ENCODE measurements at places on chromosomes 6 and 20.

GRCh38 chr6:147103694-147104093, 100.5 kb upstream of the STXBP5 start:
- DNase-seq, result no peak

DNA sequence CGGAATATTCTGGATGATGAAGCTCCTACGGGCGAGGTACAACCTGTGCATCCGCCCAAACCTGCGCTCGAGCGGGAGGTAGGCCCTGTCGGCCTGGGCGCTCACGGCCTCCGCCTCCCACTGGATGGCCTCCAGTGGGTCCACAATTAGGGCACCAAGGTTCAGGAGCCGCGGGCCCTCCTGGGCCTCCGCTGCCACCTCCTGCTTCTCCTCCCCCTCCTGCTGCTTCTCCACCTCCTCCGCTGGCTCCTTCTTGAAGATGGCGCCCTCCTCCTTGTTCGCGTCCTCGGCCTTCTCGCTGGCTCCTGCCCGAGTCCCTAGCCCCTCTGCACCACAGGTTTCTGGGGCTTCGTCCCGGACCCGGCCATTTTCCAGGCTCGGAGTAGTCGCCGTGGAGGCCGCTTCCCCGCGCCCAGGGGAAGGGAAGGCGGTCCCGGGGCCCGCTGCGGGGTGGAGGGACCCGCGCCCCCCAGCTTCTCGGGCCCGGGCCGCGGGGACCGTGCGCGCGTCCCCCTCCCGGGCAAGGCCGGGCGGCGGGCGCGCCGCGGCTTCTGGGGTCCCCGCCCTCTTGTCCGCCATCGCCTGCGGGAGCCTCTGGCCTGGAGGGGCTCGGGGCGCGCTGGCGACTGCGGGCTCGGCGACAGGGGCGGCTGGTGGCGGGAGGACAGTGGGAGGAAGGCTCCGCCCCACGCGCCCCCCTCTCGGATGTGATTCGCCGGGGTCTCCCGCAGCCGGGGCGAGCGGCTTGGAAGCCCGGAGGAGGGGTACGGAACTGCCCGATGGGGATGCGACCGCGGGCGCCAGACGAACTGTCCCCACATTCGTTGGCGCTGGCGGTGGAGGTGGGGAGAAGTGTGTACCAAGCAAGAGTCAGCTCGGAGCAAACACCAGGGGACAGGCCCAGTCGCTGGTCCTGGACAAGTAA, 17.6 kb downstream of the PLAGL2 start:
- no peak for DNase-seq

- DNase-seq, result no peak
These were observed 15.0 kb downstream of the CALHM6 start for GRCh38 chr6:116476002-116476678.

DNA sequence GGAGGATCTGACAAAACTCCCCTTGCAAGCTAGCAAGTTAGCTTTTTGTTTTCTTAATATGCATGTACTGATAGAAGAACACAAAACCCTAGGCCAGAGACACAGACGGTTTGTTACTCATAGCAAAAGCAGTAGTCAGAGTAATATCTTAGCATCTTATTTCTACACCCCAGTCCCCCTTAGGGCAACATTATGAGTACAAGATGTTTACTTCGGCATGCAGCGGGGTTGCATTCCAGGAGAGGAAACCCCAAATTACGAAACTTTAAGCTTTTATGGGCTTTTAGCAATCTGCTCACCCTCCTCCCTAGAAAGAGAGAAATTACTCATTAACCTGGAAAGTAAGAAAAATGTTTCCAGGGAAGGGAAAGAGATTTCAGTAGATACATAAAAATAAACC, 1286.9 kb downstream of the EPHA7 start:
- DNase-seq, result no peak

DNA sequence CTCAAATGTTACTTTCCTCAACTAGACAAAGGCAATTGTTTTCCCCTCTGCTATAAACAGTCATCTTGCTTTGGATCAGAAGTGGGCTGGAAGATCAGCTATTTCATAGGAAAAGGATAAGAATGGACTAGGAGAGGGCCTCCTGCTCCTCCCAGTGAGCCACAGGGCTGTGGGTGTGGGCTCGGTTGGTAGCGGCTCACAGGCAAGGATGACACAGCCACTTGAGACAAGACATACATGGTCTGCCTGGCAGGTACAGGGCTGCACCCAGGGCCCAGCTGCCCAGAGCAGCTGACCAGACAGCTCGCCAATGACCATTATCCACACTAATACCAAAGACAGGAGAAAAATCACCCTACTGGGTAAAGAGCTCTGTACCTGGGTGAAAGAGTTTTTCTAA, 9.0 kb upstream of the SLA2 start:
- DNase-seq, result no peak

DNA sequence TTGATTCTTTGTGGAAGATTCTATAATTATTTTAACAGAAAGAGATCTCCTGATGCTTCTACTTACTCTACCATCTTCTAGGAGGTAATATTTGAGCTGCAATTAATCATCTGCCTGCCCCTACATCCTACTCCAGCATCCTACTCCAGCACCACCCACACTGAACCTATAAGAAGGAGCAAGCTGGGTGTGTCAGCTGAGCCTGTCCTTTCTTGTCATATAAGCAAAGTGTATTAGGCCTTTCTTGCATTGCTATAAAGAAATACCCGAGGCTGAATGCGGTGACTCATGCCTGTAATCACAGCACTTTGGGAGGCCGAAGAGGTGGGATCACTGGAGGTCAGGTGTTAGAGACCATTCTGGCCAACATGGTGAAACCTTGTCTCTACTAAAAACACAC, 84.2 kb upstream of the ARG1 start:
- no peak for DNase-seq

DNA sequence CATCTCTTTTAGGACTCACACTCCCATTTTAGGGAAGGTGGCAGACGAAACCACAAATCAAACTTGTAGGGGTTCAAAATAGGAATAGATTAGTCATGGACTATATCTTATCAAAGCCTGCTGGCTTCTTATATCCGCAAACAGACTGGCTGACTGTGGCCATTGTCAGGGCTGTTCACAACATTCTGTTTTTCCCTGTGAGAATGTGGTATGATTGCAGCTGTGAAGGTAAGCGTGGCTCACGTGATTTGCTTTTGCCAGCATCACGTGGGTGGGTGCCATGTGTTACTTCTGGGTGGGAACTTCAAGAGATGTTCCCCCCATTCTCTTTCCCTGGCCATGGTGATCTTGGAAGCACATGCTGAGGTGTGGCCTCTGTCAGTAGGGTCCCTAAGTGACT, 5.9 kb downstream of the IP6K3 start:
- no peak for DNase-seq
